Esophagus mucosa (tissue), 1 donor: ENCODE measurements at places on chromosomes 3 and 15. TPM values are rescaled to one million over a fixed set of nuclear protein-coding genes. Genes with fewer than 3 reads are reported as not detected.

GRCh38 chr15:44666210-44667038 is 3.0 kb upstream of the SPG11 start:
- no peak for ATAC-seq

GRCh38 chr3:148737104-148737530 is 39.4 kb downstream of the AGTR1 start:
- no peak for ATAC-seq

DNA sequence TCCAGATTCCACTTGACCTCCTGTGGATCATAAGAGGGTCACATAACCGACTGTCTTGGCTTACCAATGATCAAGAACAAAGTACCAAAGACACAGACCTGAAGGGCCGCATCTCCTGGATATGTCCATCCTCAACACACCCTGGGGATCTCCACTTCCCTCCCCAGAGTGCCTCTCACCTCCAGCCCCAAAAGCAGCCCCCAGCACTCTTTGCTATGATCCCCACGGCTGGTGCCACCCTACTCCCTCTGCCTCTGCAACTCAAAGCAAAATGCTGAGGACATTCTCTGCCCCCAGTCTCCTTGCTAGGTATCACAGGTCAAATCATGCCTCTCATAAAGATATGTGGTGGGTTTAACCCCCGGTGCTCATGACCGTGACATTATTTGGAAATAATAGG is 32.7 kb downstream of the SLCO2A1 start:
- ATAC-seq, result no peak

DNA sequence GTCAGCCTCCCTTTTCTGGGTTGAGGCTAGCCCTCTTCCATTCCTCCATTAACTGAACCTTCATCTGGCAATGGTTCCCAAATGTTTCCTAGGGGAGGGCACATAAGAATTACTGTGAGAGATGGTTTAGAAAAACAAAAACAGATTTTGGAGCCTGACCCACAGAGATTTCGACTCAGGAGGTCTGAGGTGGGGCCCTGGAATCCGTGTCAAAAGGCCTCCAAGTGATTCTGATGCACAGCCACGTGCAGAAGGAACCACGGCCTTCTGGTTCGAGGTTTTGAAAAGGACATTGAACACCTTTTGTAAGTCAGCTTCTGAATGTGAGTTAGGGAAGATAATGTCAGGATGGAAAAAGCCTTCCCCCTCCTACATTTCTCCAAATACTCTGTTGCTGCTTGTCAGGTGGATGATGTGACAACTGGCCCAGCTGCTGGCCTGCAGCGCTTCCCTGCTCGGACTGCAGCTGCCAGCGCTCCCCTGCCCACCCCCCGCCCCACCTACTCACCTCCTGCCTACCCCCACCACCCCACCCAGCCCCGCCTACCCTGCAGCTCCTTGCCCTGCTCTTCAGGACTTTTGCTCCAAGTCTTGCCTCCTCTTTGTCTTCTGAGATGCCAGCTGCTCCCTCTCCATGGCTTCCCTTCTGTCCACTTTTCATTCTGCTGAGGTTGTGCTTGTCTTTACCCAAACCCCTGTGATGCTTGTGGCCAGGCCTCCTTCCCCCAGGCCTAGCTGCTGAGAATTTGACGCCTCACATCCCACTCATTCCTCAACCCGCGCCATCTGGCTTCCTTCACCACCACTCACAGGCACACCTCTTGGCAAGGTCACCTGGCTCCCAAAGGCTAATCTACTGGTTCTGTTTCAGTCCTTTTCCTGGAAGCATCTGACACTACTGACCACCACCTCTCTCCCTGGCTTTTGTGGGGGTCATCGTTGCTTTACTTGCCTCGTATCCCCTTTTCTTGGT is 6.6 kb downstream of the EHD4 start:
- ATAC-seq, result no peak

Gene MYRIP
- total RNA-seq, result 1.2 TPM

DNA sequence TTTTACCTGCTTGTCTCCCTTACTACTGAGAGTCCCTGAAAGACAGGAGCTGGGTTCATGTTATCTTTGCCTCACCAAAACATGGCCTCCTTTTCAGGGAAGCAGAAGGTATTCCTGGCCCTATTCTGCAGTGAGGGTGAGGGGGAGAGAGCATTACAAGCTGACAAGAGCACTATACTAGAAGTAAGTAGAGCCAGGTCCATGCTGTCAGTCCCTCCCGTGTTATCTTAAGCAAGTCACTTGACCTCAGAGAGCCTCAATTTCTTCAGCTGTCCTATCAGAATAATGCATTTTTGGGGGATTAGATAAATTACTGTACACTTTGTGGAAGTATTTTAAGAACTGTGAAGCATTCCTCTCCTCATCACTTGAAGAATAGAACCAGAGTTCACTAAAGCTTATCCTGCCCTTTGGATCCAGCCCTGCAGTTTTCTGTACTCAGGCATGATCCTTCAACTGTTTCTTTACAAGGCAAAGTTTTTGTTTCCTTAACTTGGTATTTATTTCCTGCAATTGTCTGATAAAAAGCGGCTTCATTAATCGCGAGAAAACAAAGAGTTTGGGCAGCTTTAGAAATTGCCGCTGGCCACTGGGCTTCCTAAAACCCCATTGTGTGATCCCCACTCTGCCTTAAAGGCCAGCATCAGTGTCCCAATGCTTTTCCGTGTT is 213.9 kb downstream of the CDIN1 start:
- ATAC-seq, result no peak

- ATAC-seq, result peak; percentile 58
Measured at GRCh38 chr3:189718215-189718614, 87.0 kb downstream of the TP63 start.

GRCh38 chr3:55607844-55608243 is 120.7 kb upstream of the WNT5A start:
- ATAC-seq, result no peak

DNA sequence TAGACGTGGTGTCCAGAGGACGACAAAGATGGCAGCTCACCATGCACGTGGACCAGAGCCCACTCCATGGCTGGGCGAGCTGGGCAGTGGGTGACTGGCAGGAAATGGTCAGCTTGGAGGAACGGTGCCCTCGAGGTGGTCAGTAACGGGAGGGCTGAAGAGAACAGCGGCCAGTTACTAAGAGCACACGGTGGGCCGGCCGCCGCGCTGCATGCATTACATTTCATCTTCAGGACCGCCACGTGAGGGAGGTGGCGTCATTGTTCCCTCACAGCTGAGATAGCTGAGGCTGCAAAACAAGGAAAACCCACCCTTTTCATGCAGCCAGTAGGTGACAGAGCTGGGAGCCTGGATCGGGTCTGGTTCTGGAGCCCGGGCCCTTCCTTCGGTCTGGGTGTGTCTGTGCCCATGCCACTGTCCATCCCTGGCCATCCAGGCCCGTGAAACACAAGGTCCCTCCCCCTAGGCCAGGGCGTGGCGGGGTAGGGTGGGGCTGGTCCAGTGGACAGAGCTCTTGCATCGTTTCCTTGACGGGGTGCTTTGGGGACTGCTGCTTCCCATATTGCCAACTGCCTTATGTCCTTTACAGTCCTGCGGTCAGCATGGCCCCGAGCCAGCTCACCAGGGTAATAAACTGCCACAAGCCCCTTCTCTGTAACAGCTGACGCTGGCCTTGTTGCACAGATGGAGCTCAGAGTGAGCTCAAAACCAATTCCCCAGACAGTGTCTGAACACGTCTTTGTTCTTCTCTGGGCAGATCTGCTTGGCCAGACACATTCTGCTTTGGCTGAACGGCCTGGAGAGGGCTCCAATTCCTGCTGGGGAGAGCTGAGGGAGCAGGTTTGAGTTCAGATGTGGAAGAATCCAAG is 51.8 kb downstream of the RGMA start:
- ATAC-seq, result peak; percentile 51

Gene TGM5
- total RNA-seq, result 13.5 TPM

- peak; percentile 79 for ATAC-seq
Measured at GRCh38 chr15:57323806-57324589, 52.3 kb upstream of the CGNL1 start.

GRCh38 chr3:53044371-53044710 is 1.5 kb downstream of the SFMBT1 start:
- no peak for ATAC-seq

Gene SKOR1
- 0.08 TPM for total RNA-seq

Gene RTP1
- total RNA-seq, result not detected

DNA sequence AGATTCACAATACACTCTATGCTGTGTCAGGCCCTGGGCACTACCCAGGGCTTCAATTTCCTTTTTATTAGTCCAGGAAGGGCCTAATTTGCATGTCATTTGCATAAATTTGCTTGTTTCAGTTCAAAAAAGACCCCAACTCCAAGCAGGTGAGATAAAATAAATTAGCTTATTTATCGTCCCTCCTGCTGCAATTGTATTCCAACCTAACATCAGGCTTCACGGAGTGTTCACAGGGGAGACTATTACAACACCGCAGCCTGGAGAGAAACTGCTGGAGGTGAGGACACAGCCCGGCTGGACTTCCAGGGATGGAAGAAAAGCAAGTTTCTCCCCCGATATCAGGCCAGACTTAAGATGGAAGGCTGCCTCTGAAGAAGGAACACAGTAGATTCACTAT is 62.8 kb downstream of the MEGF11 start:
- no peak for ATAC-seq

Gene HCLS1
- 5.1 TPM for total RNA-seq

Gene C3orf85
- not detected for total RNA-seq

Gene HTR3E
- not detected for total RNA-seq

DNA sequence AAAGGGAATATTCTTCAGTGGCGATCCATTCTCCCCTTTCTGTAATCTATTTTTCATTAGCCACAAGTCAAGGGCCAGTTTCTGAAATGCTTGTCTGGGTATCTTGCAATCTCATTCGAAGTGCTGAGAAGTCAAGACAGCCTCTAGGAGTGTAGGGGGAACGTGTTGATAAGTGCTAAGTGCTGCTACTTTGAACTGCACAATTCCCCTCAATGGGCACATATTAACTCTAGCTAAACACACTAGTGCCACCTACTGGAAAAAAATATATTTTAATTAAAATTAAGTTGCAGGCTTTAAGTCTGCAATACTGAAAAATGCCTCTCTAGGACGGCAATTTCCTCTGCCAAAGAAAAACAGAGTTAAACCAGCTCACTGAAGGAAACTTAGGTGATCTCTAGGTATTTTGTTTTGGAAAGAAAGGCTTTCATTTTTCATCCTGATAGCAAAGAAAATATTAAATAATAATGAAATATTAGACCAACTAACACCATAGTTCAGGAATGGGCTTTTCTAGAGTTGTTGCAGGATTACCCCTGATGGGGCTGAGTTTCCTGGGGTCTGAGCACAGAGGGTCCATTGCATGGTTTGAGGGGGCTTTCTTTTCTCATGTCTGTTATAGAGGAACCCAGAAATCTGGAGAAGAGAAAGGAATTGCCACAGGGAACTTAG is 181.9 kb upstream of the KBTBD8 start:
- ATAC-seq, result peak; percentile 74

- peak; percentile 86 for ATAC-seq
Measured at GRCh38 chr3:112132975-112133448, at the start of gene GCSAM. GCSAM (minus strand) TSS chr3:112133248; CDS start chr3:112133120, 128 bp downstream.

DNA sequence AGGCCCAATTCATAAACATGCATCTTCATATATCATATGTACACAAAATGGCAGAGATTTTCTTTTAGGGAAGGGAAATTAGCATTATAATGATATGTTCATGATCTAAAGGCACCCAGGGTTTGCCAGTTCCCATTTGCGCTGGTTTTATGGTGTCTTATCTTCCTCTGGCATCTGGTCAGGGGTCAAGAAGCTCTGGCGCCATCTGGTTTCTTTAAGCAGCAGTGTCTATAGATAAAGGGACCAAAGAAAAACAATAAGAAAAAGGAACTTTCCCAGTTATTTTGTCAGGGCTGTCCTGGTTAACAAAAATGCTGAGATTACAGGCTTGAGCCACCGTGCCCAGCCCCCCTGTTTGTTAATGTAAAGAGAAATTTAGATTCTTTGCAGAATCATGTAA is 3.3 kb upstream of the DCP1A start:
- no peak for ATAC-seq

DNA sequence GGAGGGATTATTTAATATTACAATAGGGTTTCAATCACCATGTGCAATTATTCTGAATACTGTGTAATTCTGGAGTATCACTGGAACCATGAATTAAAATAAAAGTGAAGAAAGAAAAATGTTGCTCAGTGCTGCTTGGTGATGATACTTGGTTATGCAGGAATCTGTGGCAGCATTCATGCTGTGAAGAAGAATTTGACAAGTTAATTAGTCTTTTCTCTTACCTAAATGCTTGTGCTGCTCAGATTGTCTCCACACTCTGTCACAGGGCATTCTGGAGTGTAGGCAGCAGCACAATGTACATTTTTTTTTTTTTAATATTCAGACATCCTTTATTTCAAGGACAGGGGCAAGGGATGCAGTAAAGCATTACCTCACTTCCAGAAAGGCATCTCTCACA is 749.3 kb upstream of the CADM2 start:
- no peak for ATAC-seq

DNA sequence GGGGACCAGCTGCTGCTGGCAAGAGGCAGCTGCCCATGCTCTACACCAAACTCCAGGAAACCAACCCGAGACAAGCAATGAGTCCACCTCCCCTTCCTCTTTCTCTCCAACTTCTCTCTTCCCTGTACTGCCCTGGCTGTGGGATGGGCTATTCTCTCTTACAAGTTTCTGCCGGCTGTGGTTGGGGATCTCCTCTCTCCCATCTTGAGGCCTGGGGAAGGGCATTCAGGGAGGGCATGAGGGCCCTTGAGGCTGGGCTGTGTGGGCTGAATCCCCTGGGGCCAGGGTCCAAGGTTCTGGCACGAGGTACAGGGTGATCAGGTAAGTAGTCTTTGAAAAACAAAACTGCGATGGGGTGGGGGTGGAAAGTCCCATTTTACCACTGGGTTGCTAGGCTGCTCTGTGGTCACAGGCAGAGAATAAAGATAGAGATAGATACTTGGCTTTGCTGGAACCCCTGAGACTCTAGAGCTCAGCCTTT is 32.3 kb upstream of the CTSH start:
- no peak for ATAC-seq

Gene TM4SF18
- 0.76 TPM for total RNA-seq

DNA sequence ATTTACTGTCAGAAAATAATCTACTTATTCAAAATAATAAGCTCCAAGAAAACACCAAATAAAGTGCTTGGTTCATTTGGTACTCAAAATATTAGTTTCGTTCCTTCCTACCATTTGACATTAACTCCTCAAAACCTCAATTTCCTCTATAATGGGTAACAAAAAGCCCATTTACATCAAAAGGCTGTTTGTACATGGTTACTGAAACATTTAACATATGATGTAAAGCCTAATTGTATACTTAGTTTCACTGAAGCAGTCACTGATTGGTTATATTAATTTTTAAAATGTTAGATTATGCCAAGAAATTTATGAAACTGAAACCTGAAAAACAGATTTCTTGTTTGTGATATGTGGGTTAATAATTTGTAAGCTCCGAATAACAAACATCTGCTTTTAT is 14.7 kb downstream of the XRN1 start:
- no peak for ATAC-seq

Gene NUTM1
- total RNA-seq, result not detected

DNA sequence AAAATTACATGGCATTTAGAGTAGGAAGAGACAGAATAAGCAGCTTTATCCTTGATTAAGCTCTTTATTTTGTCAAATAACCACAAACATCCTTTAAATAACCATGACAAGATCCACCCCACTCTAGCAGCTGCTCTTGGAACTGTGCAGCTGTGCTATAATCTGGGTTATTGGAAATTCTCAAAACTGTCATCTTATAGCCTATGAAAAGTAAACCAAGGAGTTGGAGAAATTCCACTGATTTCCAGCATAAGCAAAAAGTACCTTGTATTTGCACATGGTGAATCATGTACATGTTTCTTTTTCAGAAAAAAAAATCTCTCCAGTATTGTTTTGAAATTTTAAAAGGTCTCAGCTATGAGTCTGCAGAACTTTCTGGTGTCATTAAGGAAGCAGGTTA is 88.8 kb upstream of the ABI3BP start:
- ATAC-seq, result no peak
